Activated CD8-positive, alpha-beta memory T cell treated with anti-CD3 and anti-CD28 coated beads for 1 hour (primary cell): ENCODE measurements at places on chromosomes 11 and 22.
A peak's percentile ranks its signal among the peaks of the same experiment; 100 is the strongest.

DNA sequence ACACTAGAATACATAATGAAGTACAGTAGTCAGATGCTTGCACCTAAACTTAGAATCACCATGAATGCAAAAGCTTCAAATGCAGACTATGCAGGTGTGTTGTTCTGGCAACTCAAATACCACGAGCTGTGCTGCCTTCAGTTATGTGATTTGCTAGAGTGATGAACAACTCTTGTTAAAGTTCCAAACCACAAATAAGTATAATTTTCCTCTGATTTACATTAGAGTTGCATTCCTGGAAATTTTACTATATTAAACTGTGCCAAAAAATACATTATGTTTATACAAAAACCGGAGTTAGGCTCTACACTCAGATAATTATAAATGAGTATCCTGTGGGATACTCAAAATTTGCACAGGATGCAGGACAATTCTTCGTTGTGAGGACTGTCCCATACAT is 3.0 kb downstream of the TMEM218 start:
- DNase-seq = no peak

DNA sequence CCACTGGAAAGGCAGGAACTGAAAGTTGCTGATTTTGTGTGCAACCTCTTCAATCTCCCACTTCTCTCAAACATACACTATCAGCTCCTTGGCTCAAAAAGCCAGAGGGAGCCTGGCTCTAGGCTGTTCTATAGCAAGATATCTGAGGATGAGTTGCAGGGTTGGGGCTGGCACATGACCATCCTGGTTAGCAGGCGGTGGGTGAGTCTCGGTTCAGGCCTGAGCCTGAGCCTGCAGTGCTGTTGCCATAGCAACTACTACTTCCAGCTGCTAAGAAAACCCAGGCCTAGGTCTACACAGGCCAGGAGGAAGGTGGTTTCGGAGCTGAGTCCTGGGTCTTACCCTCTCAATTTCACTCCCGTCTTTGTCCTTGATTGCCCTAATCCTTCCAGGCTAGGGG is 39.0 kb downstream of the CWC15 start:
- no peak for DNase-seq

- no peak for DNase-seq
These were observed 153.6 kb upstream of the GRK3 start for GRCh38 chr22:25410849-25411248.

- DNase-seq = no peak
These were observed 14.9 kb upstream of the HBE1 start for GRCh38 chr11:5284637-5285036.

- no peak for DNase-seq
These were observed 593.5 kb downstream of the TBC1D22A start for GRCh38 chr22:47355776-47356510.

GRCh38 chr11:69918938-69919650 is 99.9 kb upstream of the FGF3 start:
- DNase-seq = peak; percentile 59

- DNase-seq = no peak
These were observed 14.4 kb downstream of the MUC15 start for GRCh38 chr11:26557666-26558065.

GRCh38 chr11:85831050-85831449 is 20.1 kb upstream of the SYTL2 start:
- DNase-seq = no peak

DNA sequence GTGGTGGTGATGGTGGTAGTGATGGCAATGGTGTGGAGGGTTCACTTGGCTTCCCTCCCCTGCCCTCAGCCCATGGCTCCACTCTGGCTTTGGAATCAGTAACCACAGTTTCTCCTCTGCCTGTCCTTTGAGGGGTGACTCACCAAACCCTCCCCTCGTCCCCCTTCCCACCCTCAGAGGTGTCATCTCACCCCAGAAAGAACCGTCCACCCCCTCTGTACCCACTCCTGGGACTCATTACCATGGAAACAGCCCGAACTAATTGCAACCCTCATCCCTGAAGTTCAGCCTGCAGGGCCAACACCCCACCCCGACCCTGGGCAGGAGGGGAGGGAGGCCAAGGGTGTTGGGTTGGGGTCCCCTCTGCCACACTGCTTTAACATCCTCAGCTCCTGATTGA is 26.6 kb downstream of the PHLDB1 start:
- no peak for DNase-seq

- DNase-seq = no peak
These were observed 27.7 kb downstream of the FAM227A start for GRCh38 chr22:38628444-38628843.

- no peak for DNase-seq
These were observed 79.5 kb upstream of the HMGXB4 start for GRCh38 chr22:35177811-35178210.

DNA sequence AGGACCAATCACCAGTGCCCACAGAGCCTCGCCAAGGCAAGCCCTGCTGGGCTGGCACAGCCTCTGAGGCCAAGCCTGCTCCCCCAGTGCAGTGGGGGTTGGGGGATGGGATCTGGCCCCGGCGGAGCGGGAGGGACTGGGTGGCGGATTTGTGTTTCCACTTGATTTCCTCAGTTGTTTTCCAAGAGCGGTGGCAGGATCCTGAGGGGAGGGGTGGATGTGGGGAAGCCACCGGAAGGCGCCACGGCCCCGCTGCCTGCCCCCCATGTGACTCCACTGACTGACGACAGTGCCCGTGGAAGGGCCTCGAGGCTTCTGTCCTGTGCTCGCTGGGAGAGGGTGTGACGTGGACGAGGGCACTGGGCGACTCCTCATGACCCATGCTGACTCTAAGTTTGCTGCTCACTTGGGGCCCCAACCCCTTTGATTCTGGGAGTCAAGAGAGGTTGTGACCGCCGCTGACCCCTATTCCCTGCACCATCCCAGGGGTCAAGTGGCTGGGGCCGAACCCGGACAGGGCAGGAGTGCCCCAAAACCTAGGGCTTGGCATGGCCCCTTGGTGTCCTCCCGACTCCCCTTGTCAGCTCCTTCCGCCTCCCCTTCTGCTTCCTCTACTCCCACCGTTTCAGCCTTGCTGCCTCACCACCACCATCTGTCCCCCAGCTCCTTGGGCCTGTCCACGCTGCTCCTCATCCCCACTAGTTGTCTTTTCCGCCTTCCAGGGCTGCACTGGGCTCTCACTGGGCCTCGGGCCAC is 23.5 kb upstream of the PICK1 start:
- no peak for DNase-seq

DNA sequence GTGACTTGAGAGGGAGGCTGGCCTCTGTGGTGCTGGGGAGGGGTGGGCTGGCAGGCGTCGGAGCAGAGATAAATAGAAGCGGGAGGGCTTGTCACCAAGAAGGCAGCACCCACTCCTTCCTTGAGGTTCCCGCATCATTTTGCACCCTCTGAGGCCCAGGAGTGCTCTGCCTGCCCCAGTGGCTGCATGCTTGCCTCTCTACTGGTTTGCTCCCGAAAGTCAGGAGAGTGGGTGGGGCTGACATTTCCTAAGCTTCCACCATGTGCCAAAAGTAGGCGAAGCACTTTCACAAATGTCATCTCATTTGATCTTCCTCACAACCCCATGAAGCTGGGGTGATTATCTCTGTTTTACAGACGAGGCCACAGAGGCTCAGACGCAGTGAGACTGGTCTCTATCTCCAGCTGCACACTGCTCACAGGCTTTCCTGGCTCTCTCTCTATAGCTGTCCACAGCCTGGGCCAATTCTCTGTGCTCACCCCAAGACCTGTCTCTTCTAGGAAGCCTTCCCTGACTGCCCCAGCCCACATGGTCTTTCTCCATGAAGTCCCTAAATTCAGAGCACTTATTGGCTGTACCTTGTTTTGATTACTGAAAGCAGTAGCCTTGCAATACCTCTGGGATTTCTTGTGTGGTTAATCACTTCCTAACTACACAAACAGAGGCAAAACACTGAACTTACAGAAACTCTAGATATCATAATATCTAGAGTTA is 2.6 kb upstream of the UCP3 start:
- DNase-seq = no peak

DNA sequence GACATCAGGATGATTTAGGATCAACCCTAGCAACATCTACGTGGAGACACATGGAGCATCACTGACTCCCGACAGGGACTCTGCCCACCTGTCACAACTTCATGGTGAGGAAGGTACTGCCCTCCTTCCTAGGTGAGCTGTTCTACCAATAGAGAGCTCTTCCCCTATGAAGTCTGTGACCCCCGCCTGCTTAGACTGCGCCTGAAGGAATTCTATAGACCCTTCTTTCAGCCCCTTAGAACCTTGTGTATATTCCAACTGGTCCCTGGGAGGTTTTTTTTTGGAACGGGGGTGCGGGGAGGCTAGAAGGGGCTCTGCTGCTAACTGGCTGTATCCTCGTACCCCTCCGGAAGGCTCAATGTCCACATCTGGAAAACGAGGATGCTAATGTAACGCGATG is 566 bp downstream of the INTS4 start:
- no peak for DNase-seq

- no peak for DNase-seq
These were observed 15.4 kb upstream of the TUBA8 start for GRCh38 chr22:18095101-18095805.

GRCh38 chr11:44840521-44841251 is 110.0 kb downstream of the TP53I11 start:
- no peak for DNase-seq

GRCh38 chr11:102241026-102241425 is 76.3 kb upstream of the BIRC3 start:
- no peak for DNase-seq

DNA sequence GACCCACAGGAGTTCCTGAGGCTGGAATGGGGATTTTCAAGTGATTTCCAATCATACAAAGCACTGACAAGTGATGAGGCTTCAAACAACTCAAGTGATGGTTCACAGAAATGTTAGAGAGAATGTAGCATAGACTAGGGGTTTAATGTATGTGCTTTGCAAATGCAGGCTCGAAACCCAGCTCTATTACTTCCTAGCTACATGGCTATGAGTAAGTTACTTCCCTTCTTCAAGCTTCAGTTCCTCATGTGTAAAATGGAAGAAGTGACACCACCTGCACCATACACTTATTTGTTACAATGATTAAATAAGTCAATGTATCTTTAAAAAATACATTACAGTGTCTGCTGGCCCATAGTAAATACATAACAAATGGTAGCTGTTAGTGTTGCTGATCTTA is 139.8 kb downstream of the CCDC81 start:
- DNase-seq = no peak

DNA sequence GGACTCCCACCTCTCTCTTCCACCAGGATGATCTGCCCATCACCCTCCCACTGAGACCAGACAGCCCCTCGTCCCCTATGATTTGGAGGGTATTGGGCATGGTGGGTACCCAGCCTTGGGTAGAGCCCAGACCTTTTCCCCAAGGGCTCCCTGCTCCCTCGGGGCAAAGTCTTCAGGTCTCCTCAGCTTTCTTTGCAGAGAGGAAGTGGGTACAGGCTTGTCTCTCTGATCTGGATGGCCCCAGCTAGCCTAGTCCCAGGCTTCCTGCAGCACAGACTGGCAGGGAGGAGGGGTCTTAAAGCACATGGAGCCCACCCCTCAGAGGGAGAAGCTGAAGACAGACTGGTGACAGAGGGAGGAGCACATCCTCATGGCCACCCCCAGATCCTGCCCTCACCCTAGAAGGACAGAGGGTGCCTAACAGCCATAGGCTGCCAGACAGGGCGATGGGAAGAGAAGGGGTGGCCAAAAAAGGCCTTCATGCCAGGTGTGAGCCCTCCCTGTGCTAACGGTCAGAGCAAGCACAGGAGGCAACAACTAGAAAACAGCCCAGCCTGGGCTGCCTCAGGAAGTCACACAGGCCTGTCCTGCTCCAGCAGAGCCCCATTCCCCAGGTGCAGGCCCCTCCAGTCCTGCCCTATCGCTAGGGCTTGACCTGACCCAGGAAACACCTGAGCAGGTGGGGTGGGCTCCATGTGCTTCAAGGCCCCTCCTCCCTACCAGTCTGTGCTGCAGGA is 30.4 kb downstream of the SLC22A12 start:
- no peak for DNase-seq

GRCh38 chr22:19892257-19892879 is 37.7 kb upstream of the GNB1L start:
- peak; percentile 22 for DNase-seq

GRCh38 chr11:57641011-57641807 is 8.5 kb downstream of the YPEL4 start:
- DNase-seq = no peak

GRCh38 chr11:124983674-124984511 is 29.9 kb downstream of the CCDC15 start:
- DNase-seq = no peak

DNA sequence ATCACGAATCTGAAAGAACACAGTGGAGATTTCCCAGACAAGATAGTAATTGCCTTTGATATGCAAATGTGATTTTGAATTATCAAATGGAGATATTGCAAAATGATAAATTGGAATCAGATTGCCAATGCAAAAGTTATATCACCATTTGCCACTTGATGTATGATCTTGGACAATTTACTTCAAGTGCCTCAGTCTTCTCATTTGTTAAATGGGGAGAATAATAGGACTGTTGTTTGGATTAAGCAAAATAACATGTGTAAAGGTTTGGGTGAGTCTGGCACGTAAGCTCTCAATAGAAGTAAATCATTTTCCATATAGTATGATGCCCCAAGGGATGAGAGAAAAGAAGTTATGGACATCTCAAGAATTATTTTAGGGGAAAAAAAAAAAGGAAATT is 7.9 kb upstream of the PHF21A start:
- no peak for DNase-seq

DNA sequence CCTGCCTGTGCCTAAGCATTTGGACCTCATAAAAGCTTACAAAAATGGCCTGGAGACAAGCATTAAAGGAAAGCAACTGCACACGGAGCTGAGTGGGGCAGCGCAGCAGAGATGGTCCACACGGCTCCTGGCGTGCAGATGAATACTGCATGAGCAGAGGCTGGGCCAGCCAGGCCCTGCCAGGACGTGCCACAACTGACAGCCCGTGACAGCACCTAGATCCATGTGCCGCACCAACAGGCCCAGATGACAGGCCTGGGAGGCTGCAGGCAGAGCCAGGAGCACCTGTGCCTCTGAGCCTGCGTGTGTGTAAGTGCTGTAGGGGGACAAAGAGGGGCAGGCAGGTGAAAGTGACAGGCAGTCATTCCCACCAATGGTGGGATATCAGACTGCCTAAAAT is 33.4 kb downstream of the MICAL3 start:
- no peak for DNase-seq

- no peak for DNase-seq
These were observed 59.9 kb downstream of the LARGE1 start for GRCh38 chr22:33860386-33860785.

- DNase-seq = no peak
These were observed 64.3 kb upstream of the NAV2 start for GRCh38 chr11:19648321-19648720.

GRCh38 chr11:19853016-19853415 is 140.4 kb downstream of the NAV2 start:
- no peak for DNase-seq

- DNase-seq = no peak
These were observed 873 bp downstream of the GPHA2 start for GRCh38 chr11:64934682-64935358.

GRCh38 chr22:37068859-37069258 is 17.3 kb downstream of the KCTD17 start:
- no peak for DNase-seq
